BJ (cell line): ENCODE measurements at places on chromosomes 7 and 10.

DNA sequence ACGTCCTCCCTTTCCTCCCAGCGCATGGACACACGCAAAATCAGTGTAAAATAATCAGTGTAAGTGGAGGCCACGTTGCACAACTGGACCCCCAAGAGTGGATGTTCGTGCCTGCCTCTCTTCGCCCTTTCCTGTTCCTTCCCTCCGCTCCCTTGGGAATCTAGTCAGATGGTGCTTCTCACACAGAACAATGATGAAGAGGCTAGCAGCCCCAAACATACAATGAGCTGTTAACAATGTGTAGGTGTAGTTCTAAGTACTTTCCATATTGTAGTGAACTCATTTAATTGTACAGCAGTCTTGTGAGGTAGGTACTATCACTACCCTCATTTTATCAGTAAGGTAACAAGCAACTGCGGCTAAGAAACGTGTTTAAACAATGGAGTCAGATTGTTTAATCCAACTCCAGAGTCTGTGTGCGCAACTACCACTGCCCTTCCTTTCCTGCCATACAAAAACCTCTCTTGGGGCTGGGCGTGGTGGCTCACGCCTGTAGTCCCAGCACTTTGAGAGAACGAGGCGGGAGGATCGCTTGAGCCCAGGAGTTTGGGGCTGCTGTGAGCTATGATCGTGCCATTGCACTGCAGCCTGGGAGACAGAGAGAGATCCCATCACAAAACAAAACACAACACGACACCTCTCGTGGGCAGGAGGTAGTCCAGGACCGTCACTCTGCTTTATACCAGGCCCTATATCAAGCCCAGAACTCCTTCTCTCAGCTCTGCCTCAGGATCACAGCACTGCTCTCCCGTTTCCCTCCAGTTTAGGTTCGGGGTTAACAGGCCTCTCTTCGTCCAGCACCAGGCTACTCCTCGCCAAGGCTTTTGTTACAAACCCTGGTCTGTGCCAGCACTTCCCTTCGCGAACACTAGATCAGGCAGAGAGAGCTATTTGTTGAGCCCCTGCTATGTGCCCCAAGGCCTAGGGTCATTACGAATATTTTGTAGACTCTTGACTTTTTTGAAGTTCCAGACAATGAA, 1.1 kb downstream of the FKBP9 start:
- no peak for DNase-seq

GRCh38 chr7:276230-276835, 13.6 kb upstream of the FOXL3 start:
- DNase-seq: no peak

DNA sequence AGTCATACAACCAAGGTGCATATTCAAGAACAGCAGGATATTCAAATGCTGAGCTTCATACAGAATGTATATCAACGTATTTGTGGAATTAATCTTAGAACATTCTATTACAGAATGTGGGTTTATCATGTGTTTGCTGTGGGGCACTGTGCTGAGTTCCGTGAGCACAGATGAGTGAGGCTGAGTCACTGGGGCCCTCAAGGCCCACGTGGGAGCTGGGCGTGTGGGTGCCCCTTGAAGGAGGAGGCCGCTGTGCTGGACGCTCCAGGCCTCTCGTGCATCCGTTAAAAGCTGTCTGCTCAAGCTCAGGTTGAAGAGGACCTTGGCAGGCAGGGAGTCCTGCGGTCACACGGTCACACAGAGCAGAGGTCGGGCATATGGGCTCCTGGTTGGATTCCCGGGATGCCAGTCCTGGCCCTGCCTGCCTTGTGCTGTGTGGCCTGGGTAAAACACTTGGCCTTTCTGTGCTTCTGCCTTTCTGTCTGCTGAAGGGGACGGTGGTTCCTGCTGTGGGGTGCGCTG, 70.1 kb downstream of the GLRX3 start:
- no peak for DNase-seq

GRCh38 chr7:32560075-32560474, 64.8 kb downstream of the AVL9 start:
- no peak for DNase-seq

DNA sequence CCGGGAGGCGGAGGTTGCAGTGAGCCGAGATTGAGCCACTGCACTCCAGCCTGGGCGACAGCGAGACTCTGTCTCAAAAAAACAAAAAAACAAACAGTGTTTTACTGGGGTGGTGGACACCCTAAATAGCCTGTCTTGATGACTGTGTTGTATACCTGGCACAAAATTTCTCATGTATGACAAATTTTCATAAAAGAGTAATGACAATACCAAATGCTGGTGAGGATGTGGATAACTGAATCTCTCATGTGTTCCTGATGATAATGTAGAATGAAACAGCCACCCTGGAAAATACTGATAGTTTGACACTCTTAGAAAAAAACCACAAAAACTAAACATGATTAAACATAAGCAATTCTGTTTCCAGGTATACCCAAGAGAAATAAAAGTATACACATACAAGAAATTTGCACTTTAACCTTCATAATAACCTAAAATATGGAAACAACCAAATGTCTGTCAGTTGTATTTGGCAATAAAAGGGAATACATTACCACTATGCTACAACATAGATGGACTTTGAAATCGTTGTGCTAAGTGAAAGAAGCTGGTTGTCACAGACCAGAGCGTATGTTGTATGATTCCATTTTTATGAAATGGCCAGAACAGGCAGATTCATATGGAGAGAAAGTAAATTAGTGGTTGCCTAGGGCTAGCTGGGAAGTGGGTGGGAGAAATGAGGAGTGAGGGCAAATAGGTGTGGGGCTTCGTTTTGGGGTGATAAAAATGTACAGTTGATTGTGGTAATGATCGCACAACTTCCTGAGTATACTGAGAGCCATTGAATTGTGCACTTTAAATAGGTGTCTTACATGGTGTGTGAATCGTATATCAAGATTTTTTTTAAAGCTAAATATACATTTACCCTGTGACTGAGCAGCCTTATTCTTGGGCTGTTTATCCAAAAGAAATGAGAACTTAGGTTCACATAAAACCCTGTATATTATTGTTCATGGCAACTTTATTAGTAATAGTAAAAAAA, 12.5 kb downstream of the WDR37 start:
- DNase-seq: no peak

DNA sequence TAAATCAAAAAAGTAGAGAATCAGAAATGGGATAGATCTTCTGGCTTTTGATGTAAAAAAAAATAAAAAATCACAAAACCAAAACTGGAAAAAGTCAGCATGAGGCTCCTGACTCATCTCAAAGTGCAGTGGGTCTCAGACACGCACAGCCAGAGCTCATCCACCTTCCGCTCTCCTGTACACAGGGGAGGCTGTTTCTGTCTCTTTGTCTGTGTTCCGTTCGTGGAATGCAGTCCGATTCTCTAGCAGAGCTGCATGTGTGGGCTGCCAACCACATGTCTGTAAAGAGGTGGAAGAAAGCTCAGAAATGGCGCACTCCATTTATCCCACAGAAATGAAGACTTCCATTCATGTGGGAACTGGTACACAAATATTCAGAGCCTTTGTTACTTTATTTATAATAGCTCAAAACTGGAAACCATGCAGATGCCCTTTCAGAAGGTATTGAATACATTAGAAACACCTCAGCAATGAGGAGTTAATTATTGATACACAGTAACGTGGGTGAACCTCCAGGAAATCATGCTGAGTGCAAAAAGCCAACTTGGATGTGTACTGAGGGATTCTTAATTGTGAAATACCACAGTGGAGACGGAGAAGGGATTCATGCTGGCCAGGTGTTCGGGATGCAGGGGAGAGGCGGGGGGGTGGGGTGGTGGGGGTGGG, 123.3 kb downstream of the TRRAP start:
- no peak for DNase-seq

DNA sequence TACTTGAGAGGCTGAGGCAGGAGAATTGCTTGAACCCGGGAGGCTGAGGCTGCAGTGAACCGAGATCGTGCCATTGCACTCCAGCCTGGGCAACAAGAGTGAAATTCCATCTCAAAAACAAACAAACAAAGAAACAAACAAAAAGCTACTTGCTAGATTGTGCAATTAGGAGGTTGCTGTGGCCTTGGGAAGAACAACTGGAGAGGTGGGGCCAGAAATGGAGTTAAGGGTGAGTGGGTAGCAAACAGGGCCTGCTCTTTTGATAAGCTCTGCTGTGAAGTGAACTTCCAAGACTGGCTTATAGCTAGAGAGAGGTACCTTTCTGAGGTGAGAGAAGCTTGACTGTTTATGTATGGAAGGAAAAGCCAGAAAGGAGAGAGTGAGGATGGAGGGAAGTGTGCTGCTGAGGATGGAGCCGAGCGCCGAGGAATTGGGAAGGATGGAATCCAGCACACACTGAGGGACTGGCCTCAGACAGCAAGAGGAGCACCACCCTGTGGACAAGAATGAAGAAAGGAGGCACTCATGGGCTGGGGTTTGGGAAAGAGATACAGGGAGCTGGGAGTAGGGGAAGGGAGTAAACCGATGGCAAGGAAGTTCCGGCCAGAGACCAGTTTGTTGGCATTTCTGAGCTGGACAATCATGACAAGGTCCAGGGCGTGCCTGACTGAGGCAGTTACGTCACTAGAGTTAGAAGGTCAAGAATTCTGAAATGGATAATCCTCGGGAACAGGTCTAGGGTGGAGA, 7.0 kb upstream of the RPEL1 start:
- no peak for DNase-seq

DNA sequence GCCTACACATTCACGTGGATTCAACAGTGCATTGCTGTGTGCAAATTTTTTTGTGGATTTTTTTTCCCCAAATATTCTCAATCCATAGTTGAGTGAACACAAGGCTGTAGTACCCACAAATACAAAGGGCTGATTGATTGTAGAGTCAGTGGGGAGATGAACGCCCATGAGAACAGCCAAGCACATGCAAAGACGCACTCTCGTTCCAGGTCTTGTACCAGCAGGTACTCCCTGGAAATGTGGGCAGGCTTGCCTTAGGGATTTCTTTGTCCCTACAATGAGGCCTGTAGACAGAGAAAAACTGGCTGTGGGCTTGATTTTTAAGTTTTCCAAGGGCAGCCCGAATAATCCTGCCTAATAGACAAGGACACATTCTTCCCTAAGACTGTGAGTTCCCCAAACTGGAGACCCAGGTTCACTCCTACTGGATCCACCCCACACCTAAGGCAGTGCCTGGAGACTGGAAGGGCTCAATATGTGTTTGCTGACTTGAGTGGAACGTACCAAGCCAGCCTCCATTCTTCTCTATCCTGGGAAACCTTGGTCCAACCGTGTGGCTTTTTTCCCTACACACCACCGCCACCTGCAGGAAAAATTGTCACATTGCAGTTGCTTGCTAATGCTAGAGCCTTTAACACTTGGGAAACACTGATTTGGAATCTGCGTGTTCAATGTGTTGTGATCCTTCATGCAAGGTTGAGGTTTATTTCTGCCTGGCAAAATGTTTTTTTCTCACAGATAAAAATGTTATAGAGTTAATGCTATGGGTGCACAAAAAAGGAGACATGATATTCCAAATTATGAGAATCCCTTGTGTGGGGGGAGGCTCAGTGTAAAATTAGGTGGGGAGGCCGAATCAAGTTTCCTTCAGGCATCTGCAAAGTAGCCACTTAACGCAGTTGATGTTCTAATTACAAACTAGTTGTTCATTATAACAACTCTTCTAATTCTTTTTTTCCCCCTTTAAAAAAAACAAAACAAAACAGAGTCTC, 49.3 kb downstream of the PPP1R17 start:
- DNase-seq: no peak

DNA sequence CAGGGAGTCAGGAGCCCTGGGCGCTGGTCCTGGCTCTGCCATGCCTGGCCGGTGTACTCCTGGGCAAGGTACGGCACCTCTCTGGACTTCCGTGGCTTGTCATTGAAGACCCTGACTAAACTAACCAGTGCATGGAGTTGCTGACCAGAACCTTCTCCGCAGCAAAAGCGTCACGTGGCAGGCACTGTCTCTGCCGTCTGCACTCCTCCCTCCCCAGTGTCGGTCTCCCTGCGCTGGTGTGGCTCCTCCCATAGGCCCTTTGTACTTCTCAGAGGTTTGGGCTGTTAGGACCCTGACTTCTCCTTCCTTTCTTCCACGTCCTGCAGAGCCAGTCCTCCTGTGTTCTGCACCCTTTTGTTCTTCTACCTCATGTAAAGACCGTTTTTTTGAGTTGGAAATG, 100.6 kb upstream of the CREB5 start:
- no peak for DNase-seq

- DNase-seq: no peak
Measured at GRCh38 chr10:75764974-75765788, 333.8 kb downstream of the LRMDA start.

DNA sequence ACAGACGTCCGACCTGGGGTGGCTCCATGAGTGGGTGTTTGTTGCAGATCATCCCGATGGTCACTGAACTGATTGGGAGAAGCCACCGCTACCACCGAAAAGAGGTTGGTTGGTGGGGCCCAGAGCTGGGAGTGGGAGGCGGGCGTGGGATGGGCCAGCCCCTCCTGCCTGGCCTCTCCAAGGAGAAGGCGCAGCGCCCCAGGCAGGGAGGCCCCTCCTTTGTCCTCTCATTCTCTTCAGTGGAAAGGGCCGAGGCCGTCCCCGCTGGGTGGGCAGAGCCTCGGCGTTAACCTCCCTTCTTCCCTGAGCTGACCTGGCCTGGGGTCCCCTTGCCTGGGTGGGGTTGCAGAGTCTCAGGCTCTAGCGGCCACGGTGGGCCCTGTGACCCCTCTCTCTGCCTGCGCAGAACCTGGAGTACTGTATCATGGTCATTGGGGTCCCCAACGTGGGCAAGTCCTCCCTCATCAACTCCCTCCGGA, 5.2 kb downstream of the MTG1 start:
- no peak for DNase-seq

DNA sequence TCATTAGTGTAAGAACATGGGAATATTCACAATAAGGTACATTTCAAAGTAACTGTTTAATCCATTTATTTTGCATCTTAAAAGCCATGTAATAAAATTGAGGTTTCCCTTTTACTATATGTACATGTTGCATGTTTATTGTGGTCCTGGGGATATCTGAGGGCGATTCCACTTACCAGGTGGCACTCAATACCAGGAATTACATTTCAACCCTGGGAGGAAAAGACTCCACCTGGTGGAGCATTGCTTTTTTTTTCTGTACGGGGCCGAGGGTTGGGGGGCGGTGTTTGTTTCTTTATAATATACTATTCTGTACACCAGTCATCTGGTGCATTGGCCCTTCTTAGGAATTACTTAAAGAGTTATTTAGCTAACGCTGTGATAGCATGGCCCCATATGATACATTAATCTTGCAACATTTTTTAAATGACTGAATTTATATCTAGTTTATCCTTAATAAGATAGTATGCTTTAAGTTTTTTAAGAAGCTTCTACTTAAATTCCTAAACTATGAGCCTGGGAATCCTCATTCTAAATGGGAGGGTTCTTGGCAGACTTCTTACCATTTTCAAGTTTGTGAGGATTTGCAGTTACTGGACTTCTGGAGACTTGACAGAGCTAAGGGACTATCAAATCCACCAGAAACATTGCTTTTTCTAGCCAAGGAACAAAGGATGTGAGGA, 7.2 kb upstream of the HGF start:
- no peak for DNase-seq

DNA sequence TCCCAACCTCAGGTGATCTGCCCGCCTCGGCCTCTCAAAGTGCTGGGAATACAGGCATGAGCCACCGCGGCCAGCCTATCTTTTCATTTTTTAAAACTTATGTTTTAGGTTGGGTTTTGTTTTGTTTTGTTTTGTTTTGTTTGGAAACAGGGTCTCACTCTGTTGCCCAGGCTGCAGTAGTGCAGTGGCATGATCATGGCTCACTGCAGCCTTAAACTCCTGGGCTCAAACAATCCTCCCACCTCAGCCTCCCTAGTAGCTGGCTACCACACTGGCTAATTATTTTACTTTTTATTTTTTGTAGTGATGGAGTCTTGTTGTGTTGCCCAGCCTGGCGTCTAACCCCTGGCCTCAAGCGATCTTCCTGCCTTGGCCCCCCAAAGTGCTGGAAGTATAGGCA, 19.4 kb upstream of the AGFG2 start:
- no peak for DNase-seq

GRCh38 chr7:128387216-128388144, 22.3 kb downstream of the IMPDH1 start:
- no peak for DNase-seq
